T-cell (primary cell): ENCODE measurements at places on chromosomes 2 and 18. TPM values are rescaled to one million over a fixed set of nuclear protein-coding genes. Genes with fewer than 3 reads are reported as not detected.

- DNase-seq, result no peak
- peaks cover 8% of the 10 kb centered on the region for H3K27me3 ChIP-seq
- H3K36me3 ChIP-seq, result no peaks in the 10 kb centered on the region
- no peak overlapping the region for H3K4me3 ChIP-seq
These were observed 119.5 kb downstream of the GYPC start for GRCh38 chr2:126775300-126775985.

GRCh38 chr2:70830366-70830765 is 5.2 kb downstream of the CD207 start:
- H3K4me1 ChIP-seq, result no peaks in the 10 kb centered on the region
- no peak for DNase-seq
- no peak overlapping the region for H3K4me3 ChIP-seq
- H3K27me3 ChIP-seq, result peaks cover 11% of the 10 kb centered on the region

GRCh38 chr2:68359889-68360288 is 5.2 kb upstream of the PLEK start:
- H3K27ac ChIP-seq, result no peak overlapping the region
- no peaks in the 10 kb centered on the region for H3K27me3 ChIP-seq
- no peak for DNase-seq
- H3K4me1 ChIP-seq, result peaks cover 15% of the 10 kb centered on the region
- no peak overlapping the region for H3K4me3 ChIP-seq

LOXL3 gene
- total RNA-seq, result 0.47 TPM
